ENCODE measurements at places on chromosomes 4 and X.

DNA sequence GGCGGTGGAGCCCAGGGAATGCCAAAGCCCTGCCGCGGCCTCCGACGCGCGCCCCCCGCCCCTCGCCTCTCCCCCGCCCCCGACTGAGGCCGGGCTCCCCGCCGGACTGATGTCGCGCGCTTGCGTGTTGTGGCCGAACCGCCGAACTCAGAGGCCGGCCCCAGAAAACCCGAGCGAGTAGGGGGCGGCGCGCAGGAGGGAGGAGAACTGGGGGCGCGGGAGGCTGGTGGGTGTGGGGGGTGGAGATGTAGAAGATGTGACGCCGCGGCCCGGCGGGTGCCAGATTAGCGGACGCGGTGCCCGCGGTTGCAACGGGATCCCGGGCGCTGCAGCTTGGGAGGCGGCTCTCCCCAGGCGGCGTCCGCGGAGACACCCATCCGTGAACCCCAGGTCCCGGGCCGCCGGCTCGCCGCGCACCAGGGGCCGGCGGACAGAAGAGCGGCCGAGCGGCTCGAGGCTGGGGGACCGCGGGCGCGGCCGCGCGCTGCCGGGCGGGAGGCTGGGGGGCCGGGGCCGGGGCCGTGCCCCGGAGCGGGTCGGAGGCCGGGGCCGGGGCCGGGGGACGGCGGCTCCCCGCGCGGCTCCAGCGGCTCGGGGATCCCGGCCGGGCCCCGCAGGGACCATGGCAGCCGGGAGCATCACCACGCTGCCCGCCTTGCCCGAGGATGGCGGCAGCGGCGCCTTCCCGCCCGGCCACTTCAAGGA is at the start of gene FGF2:
Gene FGF2 (plus strand): TSS at position 279 of the 705 bp plus-strand sequence. CDS start 344 bp downstream, at position 623.
- peak; percentile 78 for DNase-seq

GRCh38 chr4:42543762-42544161 is 113.1 kb downstream of the ATP8A1 start:
- no peak for DNase-seq

DNA sequence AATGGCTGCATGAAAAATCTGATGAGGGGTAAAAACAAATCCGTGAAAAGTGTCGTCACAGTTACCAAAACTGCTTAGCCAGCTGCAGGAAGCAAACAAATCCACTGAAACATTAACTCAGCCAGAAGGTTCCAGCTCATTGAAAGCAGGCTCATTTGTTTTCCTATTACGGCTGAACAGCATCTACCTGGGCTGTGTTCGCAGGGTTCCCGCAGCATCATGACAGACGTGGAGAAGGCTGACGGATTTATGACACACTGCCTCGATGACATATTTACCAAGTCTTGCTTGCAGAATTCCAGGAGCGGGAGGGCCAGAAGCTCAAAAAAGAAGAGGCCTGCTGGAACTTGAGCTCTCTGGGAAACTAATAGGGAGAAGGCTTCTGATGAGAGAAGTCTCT is 781.1 kb downstream of the RAB28 start:
- DNase-seq: no peak

- peak; percentile 60 for DNase-seq
Measured at GRCh38 chrX:106707771-106708454, 18.6 kb upstream of the RNF128 start.

- no peak for DNase-seq
Measured at GRCh38 chrX:139834879-139835278, 98.0 kb downstream of the ATP11C start.

GRCh38 chr4:40299811-40300292 is 35.3 kb upstream of the CHRNA9 start:
- DNase-seq: no peak

DNA sequence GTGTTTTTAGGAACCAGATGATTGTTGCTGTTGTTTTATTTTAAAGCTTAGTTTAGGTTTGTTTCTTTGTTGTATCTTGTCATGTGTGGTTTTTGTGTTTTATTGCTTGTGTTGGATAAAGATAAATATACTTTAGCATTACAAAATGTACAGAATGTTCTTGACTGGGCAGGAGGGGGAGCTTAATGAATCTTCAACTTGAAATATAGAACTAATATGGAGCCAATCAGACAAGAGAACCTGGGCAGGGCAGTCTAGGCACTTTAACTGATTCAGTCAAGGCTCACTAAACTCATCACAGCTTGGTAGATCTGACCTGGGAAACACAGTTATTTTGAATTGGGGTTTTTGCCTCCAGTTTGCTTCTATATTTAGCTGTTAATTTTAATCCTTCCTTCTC is 304.2 kb downstream of the ARHGAP24 start:
- DNase-seq: peak; percentile 63

DNA sequence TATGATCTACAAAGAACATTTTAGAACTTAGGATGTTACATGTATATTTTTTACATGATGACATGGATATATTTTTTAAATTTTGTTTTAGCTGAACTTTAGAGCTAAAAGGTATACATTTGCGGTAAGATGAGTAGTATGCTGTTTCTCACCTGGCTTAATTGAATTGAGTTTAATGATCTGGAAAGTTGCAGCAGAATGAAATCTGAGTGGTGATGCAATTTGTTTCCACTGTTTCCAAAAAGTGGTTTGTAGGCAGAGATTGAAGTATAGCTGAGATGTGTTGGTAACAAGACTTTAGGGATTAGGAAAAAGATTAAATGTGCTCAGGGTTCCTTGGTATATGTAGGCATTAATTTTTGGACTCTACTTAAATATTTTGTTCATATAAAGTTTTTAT is 68.1 kb downstream of the HPF1 start:
- no peak for DNase-seq

GRCh38 chr4:25509646-25510045 is 132.6 kb downstream of the ANAPC4 start:
- no peak for DNase-seq

DNA sequence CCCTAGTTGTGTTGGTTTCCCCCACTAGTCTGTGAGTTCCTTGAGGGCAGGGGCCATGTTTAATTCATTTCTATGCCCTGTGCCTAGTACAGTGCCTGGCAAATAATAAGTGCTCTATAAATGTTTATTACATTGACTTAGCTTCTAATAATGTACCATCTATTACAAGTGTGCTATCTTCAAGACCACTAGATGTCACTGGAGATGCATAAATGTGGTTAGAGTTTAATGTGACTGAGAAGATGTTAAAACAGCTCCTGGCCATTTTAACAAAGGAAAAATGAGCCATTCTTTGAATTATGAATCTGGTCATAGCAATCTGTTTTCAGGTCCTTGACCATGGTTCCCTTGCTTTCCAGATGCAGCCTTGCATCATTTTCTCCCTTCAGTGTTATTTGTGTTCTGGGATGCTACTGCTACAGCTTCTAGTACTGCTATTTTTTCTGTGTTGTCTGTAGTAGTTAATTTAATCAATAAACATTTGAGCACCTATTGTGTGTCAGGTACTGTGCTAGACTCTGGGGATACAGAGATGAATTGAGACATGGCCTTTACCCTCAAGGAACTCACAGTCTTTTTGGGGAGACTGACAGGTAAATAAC is 43.2 kb downstream of the SLC9A6 start:
- DNase-seq: peak; percentile 64

GRCh38 chr4:122701965-122702364 is 30.5 kb upstream of the BBS12 start:
- no peak for DNase-seq

DNA sequence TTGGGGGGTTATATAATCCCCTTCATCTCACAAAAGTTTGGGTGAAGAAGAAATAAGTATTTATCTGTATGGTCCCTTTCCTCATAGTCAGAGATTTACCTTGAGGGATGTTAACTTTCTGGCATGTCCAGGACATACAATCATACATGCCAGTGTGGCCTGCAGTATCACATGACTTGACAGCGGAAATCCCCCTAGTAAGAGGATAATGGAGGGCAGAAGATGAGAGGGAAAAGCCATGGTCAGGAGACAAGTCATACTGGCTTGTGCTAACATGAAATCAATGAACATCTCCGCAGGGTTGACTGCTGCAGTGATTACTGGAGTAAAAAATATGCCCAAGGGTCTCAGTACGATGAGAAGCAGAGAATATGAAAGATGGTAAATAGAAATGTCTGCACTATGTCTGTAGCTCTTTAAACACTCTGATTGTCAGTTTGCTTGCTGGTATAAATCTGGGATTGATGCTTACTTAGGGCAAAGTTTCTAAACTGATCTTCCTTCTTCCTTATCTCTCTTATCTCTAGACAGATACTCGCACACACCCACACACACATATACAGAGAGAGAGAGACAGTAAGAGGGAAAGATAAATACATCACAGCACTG is 1385.6 kb upstream of the ADGRL3 start:
- DNase-seq: no peak

GRCh38 chr4:168857546-168858314 is 152.3 kb downstream of the CBR4 start:
- DNase-seq: peak; percentile 58

DNA sequence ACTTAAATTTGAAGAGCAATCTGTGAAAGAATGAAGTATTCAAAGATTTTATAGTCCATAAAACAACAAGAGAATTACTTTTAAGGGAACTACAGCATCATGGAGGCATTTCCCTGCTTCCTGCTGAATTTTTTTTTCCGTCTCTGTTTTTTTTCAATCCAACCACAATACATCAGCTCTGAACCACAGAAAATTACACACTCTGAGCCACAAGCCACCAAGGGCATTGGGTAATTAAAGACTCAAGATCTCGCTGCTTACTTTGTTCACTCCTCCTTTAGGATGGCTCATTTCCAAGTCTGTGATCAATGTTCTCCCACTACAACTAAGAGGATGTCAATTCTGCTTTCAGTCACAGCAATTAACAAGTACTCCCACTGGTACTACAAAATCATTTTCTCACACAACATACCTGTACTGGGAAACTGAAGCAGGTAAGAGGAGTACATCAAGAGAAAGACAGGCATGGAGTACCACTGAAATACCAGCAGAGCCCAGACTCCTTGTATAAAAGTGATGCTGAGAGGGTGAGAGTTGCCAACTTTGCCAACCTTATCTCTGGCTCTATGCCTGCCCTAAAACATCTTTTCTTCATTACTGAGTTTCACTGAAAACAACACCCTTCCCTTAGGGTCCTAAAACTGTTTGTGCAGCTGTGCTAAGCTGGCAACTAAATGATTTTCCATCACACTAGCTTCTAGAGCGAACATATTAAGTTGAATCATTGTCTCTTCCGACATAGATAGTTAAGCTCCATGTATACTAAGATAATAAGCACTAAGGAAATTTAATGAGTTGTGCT is 105.8 kb upstream of the MAGEB18 start:
- peak; percentile 3 for DNase-seq

GRCh38 chrX:153465691-153466380 is 4.5 kb downstream of the HAUS7 start:
- DNase-seq: no peak

GRCh38 chrX:40174001-40174853 is 76.5 kb upstream of the BCOR start:
- no peak for DNase-seq

GRCh38 chrX:119145241-119145653 is 17.6 kb upstream of the KIAA1210 start:
- DNase-seq: no peak

- DNase-seq: no peak
Measured at GRCh38 chr4:64584125-64584524, 174.9 kb upstream of the TECRL start.

DNA sequence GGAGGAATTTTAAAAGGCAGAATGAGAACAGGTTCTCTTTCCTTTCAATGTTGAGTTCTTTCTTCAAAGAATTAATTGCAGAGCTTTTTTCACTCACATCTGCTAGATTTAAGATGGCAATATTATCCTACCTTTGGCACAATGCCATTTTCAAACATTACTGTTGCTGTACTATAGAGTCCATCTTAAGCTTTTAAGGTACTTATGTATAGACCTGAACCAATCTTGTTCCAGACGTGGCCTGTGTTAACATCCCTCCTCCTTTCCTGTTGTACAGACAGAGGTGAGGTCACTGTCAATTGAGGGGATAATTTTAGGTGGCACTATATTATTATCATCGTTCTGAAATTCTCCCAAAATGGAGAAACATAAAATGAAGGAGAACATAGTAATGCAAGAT is 53.0 kb upstream of the MYOZ2 start:
- no peak for DNase-seq

DNA sequence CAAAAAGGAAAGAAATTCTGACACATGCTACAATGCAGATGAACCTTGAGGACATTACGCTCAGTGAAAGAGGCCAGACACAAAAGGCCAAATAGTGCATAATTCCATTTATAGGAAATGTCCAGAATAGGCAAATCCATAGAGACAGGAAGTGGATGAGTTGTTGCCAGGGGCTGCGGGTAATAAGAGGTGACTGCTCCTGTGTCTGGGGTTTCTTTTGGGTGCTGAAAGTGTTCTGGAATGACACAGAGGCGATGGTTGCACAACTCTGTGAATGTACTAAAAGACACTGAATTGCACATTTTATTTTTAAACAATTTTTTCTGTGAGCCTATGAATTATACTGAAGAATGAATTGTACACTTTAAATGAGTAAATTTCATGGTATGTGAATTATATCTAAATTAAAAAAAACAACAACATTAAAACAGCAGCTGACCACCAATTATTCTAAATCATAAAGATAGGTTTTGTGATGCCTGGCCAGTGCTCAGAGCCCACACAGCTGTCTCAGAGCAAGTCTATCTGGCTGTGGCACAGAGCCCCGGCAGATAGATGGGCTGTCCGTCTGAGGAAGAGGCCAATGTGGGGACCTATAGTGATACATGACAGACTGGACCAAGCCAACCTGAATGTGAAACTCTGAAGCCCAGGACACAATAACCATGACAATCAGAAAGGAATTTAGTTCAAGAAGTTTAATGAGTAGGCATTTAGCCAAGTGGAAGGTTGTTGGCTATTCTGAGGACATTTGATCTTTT is 23.5 kb upstream of the IRAK1 start:
- DNase-seq: no peak

GRCh38 chr4:53961351-53961750 is 103.1 kb downstream of the CHIC2 start:
- DNase-seq: no peak

GRCh38 chr4:186104114-186104889 is at the start of gene FAM149A:
TSS of gene FAM149A (plus strand) at chr4:186104704.
- DNase-seq: no peak

GRCh38 chr4:7536876-7537275 is 102.1 kb upstream of the PSAPL1 start:
- DNase-seq: no peak

GRCh38 chr4:7387925-7388324 is 46.8 kb downstream of the PSAPL1 start:
- DNase-seq: no peak

- no peak for DNase-seq
Measured at GRCh38 chrX:153651540-153652079, 4.6 kb downstream of the DUSP9 start.

DNA sequence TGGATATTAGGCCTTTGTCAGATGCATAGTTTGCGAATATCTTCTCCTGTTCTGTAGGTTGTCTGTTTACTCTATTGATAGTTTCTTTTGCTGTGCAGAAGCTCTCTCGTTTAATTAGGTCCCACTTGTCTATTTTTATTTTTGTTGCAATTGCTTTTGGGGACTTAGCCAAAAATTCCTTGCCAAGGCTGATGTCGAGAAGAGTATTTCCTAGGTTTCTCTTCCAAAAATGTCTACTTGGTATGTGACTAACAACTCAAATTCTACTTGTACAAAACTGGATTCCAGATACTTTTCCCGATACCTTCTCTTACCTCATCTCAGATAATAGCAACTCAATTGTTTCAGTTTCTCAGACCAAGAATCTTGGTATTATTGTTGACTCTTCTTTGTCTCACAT is 142.4 kb upstream of the GLRA2 start:
- no peak for DNase-seq

- DNase-seq: no peak
Measured at GRCh38 chr4:47715716-47716416, 122.0 kb downstream of the CORIN start.

- no peak for DNase-seq
Measured at GRCh38 chr4:94131212-94131611, 76.5 kb upstream of the SMARCAD1 start.

Data from fibroblast of the conjunctiva (primary cell).